Dorsolateral prefrontal cortex (tissue), 122 donors: ENCODE measurements at places on chromosomes 6 and 20.

DNA sequence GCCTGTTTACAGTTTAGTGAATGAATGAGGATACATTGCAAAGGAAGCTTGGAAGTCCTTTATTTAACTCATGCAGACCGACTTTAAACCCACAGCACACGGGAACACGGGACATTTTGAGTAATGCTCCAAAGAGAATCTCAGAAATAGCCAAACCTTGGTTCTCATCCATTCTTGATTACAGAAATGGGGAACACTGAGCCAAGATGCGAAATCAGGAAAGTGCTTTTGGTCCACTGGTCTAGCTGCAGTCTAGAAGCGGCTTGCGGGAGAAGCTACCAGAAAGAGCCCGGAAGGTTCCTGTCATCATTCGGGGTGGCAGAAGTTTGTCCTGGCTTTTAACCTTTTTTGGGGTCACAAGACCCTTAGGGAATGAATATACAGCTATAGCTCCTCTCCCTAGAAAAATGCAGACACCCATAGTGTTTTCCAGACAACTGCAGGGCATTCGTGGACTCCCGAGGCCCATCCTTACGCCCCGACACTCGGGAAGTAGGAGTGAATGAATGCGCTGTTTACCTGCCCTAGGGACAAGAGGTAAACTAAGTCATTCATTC lies 475 bp upstream of the TMEM181 start:
- DNase-seq: no peak

DNA sequence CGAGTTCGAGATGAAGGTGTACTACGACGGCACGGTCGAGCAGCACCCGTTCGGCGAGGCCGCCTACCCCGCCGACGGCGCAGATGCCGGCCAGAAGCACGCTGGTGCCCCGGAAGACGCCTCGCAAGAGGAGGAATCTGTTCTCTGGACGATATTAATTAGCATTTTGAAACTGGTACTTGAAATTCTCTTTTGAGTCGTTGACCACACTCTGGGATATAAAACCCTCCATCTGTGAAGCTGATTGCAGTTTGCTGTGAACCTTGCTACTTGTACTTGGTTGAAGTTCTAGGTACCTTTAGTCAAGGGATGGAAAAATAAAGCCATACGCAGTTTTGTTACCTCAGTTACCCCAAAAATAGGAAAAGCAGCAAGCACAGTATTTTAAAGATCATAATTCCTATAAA lies 917 bp downstream of the C6orf120 start:
- no peak for DNase-seq

DNA sequence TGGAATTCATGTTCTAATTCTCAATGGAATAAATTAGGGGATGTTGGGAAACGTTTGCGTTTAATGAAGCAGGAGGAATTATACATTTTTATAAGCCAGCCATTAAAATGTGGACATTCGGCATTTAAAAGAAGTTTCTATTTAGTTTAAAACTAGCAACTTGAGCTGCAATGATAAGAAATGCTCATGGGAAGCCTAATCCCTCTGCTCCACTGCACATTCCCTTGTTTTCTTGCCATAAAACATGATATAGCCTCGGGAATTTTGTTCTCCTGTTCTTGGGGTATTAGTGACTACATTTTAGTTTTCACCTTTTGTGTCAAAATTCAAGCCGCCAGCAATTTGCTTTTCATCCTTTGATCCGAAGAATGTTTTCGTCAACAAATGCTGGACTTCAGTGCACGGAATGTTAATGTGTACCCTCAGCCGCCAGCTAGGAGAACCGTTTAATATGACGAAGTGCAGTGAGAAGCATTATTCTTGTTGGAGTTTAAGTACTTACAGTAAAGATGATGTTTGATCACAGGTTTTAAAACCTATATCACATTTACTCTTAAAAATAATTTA lies 137.9 kb downstream of the HIVEP1 start:
- no peak for DNase-seq

- DNase-seq: no peak
Observed at GRCh38 chr6:149988550-149989346, 25.0 kb downstream of the ULBP1 start.

DNA sequence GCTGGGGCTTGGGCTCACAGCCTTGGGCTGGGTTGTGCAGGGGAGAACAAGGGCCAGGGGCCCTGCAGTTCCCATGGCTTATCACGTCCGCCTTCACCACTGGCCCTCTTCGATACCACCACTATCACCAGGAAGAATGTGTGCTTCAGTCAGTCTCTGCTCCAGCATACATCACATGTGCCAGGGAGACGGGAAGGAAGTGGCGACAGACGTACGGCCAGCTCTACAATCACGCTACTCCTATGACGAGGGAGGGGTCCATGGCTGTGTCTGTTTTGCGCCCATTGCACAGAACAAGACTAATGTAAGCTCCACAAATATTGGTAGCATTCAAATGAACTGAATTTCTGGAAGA lies 72.1 kb downstream of the TRAM2 start:
- DNase-seq: no peak

DNA sequence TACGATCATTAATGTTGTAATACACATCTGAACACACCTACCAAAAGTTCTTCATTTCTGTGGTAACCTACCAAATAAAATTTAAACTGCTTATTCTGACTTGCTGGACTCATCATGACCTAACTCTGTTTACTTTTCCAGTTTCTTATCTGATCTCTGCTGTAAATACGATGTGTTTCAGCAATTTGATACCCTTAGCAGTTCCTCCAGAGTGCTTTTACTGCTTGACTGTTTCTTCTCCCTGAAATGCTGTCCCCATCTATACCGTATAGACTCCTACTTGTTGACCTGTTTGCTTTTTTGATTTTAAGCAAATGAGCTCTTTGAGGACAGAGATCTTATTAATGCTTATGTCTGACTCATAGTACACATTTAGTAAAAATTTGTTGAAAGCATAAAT lies 119.5 kb downstream of the SCAF8 start:
- DNase-seq: no peak

GRCh38 chr6:125104425-125104824 lies 49.1 kb upstream of the TPD52L1 start:
- DNase-seq: no peak

DNA sequence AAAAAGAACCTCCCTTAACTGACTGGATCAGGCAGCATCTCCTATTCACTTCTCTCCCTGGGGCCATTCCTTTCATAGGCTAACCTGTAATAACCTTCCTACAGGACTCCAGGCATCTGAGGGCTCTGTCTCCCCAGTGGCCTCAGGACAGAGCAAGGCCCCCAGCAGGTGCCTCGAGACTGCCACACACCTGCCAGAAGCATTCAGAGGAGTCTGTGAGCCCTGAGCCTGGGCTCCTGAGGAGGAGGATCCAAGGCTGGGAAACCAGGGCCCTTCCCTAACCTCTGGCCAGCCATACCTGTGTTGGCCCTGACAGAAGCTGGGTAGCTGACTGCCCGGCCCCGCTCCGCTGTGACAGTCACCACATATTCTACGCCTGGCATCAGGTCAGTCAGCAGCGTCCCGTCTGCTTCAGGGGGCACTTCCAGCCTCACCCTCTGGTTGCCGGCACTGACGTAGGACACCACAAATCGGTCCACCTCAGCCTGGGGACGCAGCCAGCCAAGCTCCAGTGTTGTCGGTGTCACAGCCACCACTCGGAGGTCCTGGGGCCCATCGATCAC lies 20.6 kb downstream of the TNXB start:
- no peak for DNase-seq

- no peak for DNase-seq
Observed at GRCh38 chr6:946546-946945, 253.6 kb upstream of the EXOC2 start.

GRCh38 chr6:69780585-69781178 lies 16.1 kb downstream of the LMBRD1 start:
- no peak for DNase-seq

DNA sequence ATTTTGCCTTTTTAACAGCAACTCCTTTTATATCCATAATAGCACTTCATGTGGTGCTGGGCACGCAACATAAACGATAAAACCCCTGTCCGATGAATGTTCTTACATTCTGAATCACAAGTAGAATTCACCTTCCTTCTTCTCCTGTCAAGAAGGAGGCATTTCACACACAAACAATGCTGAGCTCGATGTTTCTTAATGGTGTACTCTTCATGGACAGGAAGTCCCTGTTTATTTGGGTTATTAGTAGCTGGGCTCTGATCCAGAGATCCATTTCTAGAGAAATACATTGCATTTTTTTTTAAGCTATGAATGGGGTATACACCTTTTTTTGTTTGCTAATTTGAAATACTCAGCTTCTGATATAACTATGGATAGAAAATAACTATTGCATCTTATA lies 82.4 kb downstream of the PPP1R3G start:
- no peak for DNase-seq

DNA sequence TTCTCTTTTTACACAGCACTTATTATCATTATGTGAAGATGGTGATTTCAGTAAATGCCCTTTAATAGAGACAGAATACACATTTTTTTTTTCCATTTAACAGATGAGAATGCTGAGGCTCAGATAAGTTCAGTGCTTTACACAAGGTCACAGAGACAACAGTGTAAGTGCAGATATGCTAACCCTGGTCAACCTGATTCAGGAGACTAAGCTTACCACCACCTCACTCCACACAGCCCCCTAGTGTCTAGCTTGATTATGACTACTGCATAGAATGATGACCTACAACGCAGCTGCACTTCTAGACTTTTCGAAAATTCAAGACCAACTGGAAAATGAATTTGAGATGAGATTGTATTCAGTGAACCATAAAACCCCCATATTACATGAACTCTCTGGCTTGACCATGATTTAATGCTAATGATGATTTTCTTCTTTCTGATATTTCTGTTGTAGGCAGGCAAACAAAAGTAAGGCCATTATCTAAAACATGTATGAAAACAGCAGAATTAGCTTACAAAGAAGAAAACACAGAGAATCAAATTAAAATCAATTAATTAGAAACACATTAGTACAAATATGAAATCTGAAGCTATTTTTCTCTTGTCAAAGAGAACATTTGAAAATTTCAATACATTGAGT lies 212.1 kb upstream of the PHACTR1 start:
- DNase-seq: no peak

DNA sequence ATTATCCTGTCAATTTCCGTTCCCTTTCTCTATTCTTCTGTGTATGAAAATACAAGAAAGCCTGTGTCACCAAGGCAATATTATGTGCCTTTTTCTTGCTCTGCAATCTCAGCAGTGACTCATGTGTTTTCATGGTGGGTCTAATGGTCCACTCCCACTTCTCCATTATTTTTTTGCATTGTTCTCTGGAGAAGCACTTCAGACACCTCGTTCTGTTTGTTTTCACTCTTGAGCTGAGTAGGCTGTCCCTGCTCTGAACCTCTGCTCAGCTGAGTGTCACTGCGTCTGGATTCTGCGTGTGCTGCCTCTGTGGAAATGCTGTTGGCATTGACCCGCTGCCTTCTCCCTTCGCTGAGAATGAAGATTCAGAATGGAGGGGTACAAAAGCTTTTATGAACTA lies 230.6 kb downstream of the TMEM242 start:
- DNase-seq: no peak

GRCh38 chr6:119736296-119737021 lies 386.9 kb upstream of the MAN1A1 start:
- no peak for DNase-seq

DNA sequence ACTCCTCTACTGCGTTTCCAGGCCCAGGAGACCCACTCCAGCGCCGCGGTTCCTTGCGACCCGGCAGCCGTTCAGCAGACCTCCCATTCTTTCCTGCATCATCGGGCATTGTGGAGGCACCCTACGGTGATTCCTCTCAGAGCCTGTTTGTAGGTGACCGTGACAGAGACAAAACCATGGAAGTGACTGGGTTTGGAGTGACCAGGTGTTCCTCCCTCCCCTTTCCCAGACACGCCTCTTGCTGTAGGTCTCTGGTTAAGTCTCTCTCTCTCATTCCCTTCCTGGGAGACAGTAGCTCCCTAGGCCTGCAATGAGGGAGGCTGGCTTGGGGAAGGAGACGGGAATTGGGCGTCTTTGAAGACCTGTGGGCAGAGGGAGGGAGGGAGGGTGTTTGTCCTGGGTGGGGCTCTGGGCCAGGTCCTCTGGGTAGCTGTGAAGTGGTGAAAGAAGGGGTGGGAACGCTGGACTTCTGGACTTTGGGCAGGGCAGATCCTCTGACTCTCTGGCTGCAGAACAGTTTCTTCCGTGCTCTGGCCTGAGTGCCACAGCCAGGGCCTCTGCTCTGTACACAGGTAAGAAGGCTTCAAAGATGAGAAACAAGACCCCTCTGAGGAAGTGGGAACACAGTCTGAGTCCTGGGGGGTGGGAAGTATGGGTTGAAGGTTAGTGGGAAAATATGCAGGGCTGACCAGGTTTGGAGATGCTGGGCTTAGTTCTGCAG lies 763 bp downstream of the KLC4 start:
- no peak for DNase-seq

DNA sequence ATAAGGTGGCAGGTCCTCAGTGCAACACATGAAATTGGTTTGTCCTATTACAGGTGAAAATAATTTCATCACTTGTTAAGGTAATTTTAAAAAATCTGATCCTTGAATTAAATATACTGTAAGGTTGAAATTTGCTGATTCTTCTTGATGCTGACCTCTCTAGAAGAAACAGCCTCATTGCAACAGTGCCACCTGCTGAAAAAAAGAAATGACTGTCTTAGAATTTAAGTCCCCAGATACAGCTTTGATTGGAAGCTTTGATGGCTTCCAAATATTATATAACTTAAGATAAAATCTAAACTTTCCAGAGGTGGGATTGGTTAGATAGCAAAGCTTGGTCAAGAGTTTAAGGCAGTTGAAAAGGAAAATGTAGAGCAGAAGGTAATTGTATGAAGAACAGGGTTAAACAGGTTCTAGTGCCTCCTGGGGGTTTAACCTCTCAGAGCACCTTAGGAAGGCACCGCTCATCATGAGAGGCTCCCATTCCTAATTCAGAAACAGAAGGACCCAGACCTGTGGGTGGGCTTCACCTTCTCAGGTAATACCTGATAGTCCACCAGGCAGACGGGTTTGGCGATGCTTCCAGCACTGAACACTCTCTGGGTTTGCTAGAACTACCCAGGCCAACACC lies 401.0 kb downstream of the PAX1 start:
- DNase-seq: no peak

GRCh38 chr6:103177791-103178190 lies 1681.9 kb downstream of the HACE1 start:
- no peak for DNase-seq

DNA sequence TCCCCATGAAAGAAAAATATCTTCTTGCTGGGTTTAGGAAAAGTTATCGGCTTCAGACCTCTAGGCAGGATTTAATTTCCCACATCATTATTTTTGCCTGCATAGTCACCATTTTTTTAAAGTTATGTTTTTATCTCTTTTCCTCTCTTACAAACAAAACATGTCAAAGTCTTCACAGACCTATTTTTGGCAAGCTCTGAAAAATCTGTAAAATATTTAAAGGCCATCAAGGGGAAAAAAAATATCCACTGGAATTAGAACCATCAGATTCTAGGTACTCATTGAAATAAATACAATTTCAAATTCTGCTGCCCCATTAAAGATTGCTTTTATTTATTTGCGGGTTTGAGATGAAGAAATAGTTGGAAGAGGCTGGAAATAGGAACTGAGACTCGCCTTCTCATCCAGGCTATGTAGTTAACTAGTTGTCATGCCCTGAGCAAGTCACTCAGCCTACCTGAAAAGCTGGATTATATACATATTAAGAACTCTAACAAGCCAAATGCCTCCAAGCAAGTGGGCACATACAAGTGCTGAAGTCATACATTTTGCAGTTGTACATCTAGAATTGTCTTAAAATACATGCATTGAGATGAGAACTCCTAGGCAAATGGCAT lies 101.7 kb upstream of the SASH1 start:
- no peak for DNase-seq
